ENCODE measurements at places on chromosomes 2 and 18.

- DNase-seq = no peak
Observed at GRCh38 chr2:239290618-239291474, 110.0 kb downstream of the HDAC4 start.

DNA sequence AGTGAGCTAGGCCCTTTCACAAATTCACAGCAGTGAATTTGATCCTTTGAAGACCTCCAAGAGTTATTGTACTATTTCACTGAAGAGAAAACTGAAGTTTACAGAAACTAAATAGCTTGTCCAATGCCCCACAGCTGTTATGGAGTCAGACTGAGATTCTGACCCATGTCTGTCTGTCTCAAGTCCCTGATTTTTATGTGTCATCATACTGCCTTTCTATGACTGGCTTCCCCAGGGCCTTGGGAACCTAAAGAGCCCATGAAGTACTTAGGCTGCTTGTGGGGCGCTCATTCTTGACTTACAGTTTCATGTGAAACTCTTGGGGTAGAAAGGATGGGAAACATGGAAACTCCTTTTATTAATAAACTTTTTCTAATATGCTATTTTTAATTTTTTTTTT lies 107.7 kb downstream of the ATL2 start:
- DNase-seq = no peak

DNA sequence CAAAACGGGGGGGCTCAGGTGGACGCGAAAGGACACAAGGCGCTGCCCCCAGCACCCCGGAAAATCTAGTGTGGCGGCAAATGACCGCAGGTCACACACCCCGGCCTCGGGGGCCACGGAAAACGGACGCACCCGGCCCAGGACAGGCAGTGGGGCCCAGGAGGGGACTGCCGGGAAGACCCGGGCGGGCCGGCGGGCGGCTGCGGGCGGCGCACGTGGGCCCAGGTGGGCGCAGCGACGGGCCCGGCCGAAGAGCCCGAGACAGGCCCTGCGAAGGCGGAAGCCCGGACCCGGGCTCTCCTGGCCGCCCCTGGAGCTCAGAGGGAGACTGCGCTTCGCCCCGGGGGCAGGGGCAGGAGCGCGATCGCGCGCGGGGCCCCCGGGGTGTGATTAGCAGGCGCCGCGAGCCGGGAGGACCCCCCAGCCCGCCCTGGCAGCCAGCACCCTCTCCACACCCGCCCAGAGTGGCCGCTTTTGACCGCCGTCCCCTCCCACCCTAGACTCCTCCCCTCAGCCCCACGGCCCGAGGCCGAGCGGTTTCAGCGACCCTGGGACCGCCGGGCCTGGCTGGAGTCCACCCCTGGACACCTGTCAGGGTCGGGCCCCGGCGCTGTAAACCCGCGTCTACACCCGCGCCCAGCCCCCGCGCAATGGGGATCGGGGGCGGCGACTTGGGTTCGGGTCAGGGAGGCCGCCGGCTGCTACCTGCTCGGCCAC lies 773 bp downstream of the MBP start:
- no peak for DNase-seq

GRCh38 chr2:150977296-150977695 lies 284.4 kb downstream of the RBM43 start:
- no peak for DNase-seq

DNA sequence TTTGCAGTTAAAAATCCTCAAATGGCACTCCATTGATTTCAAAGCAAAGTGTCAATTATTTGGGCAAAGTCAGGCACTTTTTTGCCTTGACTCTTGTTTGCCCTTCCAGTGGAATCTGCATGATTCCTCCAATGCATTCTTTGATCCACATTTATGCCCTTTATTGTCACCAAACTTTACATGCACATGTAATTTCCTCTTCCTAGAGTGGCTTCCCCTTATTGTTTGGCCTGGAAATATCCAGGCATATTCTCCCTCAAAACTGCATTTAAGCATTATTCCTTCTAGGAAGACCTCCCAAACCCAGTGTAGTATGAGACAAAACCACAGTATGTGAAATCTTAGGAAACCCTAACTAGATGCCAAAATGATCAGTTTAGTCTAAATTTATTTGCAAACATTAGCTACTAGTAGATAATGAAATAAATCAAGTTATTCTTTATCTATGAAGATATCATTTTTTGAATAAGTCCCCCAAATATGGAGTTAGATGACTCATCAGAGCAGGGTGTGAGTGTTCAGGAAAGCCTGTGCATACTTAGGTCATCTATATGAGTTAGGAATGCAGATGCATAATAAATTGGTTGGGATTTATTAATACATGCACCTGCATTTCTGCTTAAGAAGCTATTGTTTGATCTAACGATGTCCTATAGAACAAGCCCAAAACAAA lies 433.3 kb upstream of the TCF4 start:
- DNase-seq = no peak

Measured in stimulated activated CD4-positive, alpha-beta T cell treated with anti-CD3 and anti-CD28 coated beads, TNF-alpha, amount 100 ng/mL, for 1 hour (primary cell).